ENCODE measurements at places on chromosomes 6 and 20. TPM values are rescaled to one million over a fixed set of nuclear protein-coding genes. Genes with fewer than 3 reads are reported as not detected.

The MGME1 gene
- total RNA-seq, result 34.9 TPM

The SLA2 gene
- total RNA-seq, result not detected

The SPTLC3 gene
- 2.0 TPM for total RNA-seq

The THEMIS gene
- not detected for total RNA-seq
